ENCODE measurements at places on chromosomes 12 and 14. TPM values are rescaled to one million over a fixed set of nuclear protein-coding genes. Genes with fewer than 3 reads are reported as not detected.

GRCh38 chr12:108634341-108634751 lies 652 bp upstream of the SELPLG start:
- peak; percentile 80 for DNase-seq

GRCh38 chr14:52352061-52352491 lies 38.0 kb downstream of the PTGER2 start:
- DNase-seq = no peak

DNA sequence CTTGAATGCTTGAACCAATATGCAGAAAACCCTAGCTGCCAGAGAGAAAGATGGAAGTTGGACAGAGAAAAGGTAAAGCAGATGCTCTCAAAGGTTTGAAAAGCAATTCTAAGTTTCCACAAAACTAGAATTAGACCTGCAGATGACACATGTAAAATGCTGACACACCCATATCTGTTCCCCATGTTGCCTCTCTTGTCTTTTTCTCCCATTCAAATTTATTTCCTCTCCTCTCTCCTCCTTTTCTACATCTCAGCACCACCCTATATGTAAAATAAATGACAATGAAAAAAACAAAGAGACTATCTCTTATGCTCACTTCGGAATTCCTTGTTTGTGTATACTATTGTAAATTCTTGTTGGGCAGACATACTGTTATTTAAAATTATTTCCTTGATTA lies 75.5 kb upstream of the PLEKHA5 start:
- no peak for DNase-seq

GRCh38 chr14:70189456-70190077 lies 816 bp upstream of the SLC8A3 start:
- DNase-seq = no peak

Gene KRT86
- total RNA-seq = not detected

DNA sequence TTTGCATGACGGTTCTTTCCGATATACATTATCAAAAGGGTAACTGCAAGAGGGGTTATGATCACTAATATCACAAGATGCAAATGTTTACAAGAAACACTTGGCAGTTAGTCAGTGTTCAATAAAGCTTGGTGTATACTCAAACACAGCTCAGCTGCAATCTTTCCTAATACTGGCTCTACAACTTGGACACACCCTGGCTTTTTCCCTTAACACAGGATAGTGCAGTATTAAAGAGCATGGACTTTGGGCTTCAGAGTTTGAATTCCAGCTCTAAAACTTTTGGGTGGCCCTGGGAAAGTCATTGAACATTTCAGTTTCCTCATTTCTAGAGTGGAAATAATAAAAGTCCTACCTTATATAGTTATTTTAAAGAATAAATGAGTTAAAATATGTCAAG lies 107.0 kb downstream of the HECTD4 start:
- no peak for DNase-seq

Gene AP5M1
- total RNA-seq = 42.9 TPM

Gene STON2
- 12.8 TPM for total RNA-seq

GRCh38 chr12:49369411-49370145 lies 2.3 kb downstream of the SPATS2 start:
- DNase-seq = no peak

DNA sequence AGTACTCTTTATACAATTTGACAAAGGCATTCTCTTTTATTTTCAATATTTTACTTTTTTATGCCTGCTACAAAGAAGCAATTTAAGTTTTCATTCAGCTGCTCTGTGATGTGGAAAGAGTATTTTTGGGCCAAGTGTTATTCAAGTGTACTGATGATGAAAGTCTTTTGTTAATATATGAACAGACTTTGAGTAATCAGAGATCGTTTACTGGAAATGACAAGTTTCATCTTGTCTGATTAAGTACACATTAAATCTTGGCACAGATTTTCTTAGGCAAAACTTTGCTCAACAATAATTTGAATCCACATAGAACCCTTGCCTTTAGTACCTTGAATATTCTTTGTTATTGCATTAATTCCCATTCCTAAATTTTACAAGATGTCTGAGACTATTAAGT lies 13.3 kb upstream of the PZP start:
- no peak for DNase-seq

Gene MGAT2
- total RNA-seq = 10.8 TPM

Gene ABCD4
- total RNA-seq = 20.8 TPM

DNA sequence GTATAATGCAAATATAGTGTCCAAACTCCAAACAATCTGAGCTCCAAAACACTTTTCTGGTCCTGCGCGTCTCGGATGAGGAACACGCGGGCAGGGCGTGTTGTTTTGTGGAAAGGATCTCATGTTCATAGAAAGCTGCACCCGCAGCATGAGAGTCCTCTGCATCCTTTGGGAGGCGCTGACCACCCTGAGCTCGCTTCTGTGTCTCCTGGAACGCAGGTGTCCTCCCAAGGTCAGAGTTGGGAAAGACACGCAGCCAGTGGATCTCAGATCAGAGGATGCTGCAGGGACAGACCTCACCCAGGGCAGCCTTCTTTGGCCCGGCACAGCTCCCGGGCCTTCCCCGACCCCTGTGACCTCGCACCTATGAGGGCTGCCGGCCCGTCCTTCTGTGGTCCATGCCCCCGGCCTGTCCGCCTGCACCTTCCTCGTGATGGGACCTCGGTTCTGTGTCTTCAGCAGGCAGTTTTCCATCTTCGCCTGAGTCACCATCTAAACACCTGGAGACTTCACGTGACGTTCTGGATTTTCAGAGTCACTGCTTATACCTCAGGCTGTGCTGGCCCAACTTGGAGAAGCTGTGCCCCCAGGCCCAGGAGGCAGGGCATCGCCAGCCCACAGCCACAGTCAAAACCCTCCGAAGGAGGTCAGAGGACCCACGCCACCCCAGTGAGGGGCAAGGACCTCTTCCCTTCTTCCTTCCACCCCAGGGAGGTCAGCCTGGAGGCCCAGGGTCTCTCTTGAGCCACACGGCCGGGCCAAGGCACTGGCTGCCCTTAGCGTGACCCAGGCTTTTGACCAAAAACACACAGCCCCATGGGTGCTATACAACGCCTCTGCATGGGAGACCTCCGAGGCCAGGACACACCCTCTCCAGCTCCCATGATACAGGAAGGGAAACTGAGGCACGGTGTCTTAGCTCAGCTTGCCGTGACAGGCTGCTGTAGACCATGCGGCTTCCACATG lies 25.9 kb downstream of the MMP17 start:
- peak; percentile 27 for DNase-seq

- no peak for DNase-seq
These were observed 45.4 kb downstream of the ALX1 start for GRCh38 chr12:85325442-85325841.

Gene MYH7
- total RNA-seq = 11,833 TPM

DNA sequence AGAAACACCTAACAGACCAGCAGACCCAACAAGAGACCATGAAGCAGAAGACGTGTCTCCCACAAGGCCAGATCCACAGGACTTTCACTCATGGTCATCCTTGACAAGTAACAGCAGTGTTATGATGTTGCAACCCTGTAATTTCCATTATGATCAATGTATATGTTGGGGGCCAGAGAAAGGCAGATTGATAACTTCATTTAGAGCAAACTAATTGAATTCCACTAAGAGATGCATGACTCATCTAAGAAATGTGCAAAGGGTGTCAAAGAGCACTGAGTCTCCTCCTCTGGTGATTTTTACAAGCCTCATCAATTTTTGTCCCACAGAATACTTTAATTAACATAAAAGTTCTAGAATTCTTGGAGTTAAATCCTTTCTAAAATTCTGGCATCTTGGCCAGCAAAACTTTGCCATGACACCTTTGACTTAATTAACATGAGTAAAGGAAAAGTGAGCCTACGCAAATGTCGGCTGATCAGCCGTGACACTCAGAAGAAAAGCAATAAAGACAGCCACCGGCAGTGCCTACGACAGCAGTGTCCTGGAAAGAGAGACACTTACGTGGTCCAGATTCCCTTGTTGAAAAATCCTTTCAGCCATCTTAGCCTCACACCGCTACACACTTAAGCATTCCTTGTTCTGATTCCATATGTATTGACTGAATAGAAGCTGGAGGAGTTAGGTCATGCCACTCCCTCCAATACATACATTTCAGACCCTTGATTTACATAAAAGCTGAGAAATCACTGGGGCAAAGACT lies 370.2 kb upstream of the CCDC196 start:
- no peak for DNase-seq

DNA sequence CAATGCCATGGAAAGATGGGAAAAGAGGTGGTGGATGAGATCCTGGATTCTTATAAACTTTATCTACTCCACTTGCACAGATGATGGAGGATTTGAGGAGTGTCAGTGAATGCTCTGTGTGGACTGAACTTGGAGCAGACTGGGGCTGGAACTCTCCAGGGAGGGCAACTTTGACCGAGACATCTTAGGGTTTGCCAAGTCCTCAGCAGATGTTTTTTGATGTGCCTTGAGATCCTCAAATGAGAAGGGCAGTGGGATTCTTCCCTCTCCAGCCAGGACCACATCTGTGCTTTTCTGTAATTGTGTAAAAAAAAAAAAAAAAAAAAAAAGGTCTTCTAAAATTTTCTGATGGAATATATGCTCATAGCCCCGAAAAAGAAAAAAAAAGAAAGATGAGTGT lies 23.0 kb upstream of the MYL2 start:
- DNase-seq = no peak

GRCh38 chr14:93717668-93718320 lies 70.5 kb downstream of the PRIMA1 start:
- DNase-seq = no peak

DNA sequence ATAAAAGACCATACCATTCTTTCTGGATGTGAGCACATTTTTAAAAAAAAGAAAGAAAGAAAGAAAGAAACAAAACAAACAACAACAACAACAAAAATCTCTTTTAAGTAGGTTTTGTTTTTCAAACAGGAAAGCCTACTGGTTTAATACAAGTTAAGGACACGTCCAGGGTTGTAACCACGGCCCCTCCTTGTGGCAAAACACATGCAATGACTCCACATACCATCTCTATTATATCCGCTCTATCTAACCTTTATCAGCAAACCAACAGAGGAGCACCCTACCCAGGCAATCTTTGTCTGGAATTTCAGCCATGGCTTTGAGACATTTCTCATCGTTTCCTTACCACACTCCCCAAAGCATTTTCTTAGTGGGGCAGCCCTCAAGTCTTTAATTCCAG lies 360.5 kb upstream of the TMPO start:
- DNase-seq = no peak

- no peak for DNase-seq
These were observed 26.0 kb downstream of the GEMIN2 start for GRCh38 chr14:39140170-39140569.

Gene TAS2R9
- not detected for total RNA-seq

DNA sequence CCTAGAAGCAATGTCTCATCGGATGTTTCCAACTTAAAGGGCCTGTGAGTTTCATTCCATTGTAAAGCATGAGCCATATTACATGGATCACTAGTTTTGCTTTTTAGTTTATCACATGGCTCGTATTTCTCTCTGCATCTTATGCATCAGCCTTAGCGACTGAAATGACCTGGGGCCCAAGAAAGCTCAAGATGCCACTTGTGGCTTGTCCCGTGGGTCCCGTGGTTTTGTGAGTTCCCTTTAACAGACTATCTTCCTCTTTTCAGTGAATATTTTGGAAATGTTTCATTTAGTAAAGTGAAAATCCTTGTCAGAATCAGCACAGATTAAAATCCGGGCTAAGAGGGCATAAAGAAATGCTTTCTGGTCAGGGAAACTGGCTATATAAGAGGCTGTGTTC lies 86.2 kb upstream of the PPM1H start:
- no peak for DNase-seq

Gene PTPRR
- 1.2 TPM for total RNA-seq

DNA sequence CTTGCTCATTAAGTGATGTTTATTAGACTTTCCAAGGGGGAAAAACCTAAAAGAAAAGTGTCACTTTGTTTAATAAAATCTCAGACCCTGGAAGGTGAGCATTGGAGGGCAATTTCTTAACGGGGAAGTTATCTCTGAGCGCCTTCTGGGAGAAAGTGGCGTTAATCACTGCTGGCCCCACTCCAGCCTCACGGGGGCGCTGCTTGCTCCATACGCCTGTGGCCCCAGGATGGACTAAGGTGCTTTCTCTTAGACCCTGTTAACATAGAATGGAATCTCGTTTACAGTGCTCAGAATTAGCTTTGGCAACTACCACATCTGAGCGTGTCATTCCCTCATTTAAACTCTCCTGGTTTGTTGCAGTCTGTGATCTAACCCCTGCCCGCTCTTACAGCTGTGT lies 16.4 kb upstream of the PRIMA1 start:
- no peak for DNase-seq

GRCh38 chr14:93207468-93208308 lies 632 bp downstream of the UBR7 start:
- DNase-seq = no peak

Gene LHX5
- not detected for total RNA-seq

DNA sequence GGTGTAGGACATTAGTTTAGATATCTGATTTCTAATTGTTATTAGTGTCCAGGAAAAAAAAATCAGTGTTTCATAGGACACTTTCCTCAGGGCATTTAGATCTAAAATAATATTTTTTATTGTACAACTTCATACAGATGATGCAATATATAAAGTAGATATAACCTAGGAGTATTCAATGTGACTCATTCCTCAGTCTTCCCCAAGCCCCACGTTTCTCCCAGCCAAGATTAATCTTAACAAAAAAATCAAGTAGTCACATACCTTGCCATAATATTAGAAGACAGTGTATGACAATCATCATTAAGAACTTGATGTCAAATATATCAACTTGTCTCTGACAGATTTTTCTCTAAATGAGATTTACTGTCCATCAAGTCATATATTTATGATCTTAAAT lies 37.1 kb downstream of the PPFIA2 start:
- DNase-seq = no peak

Gene WSCD2
- total RNA-seq = 0.73 TPM

GRCh38 chr12:104865080-104865479 lies 93.0 kb downstream of the SLC41A2 start:
- no peak for DNase-seq

Gene GALNT8
- total RNA-seq = 2.7 TPM

DNA sequence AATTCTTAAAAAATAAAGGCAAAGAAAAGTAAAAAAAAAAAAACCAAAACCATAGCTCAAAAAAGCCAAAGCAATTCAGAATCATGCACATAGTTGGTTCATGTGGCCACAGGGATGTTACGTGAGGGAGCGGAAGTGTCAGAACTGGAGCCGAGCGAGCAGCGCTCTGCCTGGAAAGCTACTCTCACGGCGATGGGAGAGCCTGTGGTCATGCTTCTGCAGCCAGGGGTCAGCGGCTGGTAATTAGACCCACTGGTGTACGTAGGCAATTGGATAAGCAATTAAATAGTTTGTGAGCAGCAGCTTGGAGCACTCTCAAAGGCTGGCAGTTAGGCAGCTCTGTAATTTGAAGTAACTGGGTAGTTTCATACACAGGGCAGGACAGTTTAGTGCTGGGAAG lies 58.1 kb downstream of the TRHDE start:
- no peak for DNase-seq

DNA sequence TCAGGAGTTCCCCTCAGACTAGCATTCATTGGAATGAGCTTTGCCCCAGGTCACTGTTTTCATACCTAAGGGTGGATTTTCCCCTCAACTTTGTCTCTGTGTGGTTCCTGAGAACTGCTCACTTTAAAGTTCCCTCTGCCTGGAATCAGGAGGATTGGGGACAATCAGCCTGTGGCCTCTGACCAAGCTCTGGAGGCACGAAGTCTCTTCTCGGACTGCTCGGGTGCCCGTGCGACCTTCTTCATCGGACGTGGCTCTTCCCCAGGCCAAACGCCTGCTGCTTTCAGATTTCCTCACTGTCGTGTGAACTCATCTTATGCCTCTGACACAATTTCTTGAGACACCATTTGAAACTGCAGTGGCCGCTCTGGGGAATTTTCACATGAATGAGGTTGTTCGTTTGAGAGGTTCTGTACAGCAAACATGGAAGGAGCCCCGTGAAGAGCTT lies 153.7 kb upstream of the PZP start:
- no peak for DNase-seq

- peak; percentile 91 for DNase-seq
These were observed 33.2 kb upstream of the PPP1R13B start for GRCh38 chr14:103880348-103881267.

All from Right ventricle myocardium inferior (tissue), 1 donor.